ENCODE measurements at places on chromosomes 1 and 21.

DNA sequence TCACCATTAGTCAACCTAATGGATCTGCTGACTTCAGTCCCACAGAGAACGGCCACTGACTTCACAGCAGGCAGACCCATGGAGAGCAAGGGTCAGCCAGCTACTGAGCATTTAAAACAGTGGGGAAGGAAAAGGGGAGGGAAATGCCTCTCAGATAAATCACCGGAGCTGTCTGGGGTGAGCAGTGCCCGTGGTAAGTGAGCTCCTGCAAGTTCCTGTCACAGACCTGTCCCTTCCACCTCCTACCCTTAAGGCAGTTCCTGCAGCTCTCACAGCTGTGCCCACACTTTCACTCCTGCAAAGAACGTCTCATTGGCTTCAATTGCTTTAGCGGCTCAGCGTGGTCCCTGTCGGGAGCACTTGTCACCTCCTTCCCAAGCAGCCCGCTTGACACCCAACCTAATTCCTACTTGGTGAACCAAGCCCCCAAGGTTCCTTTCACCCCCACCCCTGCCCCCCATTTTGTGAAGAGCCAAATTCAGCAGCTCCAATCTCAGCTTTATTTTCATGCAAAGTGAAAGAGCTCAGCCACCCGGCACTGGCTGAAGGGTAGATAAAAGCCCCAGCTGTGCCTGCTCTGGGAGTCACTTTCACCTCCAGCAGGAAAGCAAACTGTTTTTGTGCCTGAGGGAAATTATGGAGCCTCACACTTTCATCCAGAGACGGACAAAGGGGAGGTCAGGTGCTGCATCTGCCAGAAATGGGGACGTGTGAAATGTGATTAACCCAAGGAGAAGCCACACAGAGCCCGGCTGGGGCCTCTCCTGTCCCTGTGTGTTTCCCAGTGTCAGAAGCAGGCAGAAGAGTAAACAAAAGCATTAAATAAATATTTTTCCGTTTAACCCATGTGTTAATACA, 306.2 kb downstream of the TTLL7 start:
- DNase-seq = peak; percentile 12

DNA sequence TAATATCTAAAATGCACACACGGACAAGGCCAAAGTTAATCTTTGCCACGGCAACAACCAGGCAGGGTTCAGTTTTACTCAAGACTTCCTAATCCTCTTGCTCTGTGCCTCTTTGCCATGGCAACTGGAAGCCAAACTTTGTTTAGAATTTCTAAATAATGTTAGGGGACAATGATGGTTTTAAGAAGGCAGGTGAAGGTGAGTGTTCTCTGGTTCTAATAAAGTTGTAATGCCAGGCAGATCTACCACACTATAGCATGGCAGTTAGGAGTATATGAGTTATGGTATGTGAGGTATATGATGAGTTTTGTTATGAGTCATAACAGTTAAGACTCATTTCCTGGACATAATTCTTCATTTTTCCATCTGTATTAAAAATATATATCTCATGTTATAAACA, 2.7 kb downstream of the PTPRC start:
- peak; percentile 55 for DNase-seq

DNA sequence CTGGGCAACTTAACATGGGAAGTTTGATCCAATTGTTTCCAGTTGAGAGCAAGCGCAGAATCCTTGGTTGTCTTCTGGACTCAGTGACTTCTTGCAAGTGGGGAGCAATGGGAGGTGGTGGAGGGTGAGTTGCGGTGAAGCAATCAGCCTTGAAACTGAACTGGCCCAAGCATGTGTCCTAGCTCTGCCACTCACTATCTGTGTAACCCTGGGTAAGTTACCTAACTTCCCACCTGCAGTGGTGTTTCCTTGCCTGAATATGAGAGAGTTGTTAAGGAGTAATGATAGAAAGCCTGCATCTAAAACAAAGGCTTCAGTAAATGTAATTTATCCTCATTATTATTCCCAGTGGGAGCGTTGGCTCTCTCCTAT, 132.5 kb upstream of the NFIA start:
- no peak for DNase-seq

- DNase-seq = no peak
These were observed 124.6 kb downstream of the RASAL2 start for GRCh38 chr1:178218550-178218949.

- no peak for DNase-seq
These were observed 75.4 kb downstream of the ABCA4 start for GRCh38 chr1:94045465-94046056.

DNA sequence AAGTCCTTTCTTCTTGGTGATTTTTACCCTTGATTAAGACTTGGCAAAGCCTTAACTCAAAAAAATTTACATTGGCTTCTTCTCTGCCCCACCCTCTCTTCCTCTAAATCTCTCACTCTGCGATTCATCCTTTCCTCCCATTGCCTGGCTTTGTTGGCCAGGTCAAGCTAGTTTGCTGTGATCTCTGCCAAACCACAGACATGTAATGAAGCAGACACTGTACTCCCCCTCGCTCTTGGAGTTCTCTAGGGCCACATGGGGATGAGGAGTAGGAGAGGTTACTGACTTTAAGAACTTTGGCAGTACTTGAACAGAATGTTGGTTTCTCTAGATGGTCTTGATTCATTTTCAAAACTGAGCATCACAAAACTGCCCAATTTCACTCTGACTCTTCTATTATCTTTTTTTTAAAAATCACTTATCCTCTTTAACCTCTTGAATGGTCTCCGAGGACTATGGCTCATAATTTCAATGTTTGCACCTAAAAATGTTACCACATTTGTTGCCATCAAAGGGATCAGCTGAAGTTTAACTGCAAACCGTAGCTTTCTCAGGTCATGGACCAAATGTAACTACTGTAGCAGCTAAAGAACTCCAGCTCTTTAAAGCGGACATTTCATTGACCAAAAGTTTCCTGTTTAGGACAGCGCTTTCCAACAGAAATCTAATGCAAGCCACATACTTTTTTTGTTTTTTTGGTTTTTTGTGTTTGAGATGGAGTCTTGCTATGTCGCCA, 62.7 kb upstream of the IPO9 start:
- no peak for DNase-seq

DNA sequence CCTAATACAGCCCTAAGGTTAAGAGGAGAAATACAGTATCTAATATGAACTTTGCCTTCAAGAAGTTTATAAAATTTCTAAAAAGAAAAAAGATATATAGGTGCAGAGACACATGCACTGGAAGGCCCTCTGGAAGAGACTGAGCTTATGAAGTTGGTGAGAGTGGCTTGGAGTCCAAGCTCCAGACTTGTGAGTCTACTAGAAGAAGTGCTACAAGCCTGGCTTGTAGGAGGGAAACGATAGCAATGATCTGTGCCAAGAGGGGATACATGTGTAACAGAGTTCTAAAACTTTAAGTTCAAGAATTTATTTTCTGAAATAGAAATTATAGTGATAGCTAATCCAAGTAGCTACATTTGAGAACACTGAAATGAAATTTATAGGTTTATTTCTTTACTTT, 213.0 kb downstream of the PATJ start:
- DNase-seq = no peak

DNA sequence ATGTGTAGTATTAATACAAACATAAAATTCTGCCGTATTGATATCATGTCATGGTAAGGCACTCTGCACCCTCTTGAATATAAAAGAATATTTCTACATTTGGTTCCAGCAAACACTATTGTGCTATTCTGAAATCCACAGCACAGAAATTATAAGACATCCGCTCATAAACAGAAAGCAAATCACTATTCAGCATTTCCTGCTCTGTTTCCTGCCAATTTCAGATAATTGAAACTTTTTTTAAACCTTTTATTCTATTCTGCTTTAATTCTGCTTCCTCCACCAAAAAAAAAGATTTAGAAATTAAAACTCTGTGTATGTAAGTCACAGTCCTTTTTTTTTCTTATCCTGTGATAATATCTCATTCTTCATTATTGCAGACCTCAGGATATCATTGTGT, 39.6 kb upstream of the PLEKHO1 start:
- DNase-seq = peak; percentile 10

DNA sequence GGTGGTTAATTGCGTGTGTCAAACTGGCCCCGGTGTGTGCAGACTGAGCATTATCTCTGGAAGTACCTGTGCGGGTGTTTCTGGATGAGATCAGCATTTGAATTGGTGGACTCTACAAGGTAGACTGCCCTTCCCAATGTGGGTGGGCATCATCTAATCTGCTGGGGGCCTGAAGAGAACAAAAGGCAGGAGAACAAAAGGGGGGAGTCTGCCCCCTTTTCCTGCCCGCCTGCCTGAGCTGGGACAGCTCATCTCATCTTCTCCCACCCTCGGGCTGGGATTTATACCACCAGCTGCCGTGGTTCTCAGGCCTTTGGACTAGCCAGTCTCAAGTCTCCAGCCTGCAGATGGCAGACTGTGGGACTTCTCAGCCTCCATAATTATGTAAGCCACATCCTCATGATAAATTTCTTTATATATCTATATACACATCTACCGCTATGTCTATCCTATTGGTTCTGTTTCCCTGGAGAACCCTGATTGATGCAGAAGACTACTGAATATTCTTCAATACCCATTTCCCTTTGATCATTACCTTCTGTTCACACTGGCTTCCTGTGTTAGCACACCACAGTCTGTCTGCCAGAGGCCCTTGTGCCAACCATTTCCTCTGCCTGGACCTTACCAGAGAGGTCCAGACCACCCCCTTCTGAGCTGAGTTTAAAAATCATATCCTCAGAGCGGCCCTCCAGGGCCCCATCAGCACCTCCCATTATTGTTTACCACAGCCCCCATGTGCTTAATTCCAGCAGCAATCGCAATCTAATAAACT, 25.2 kb downstream of the RCAN1 start:
- no peak for DNase-seq

- no peak for DNase-seq
These were observed 152.2 kb downstream of the SIPA1L2 start for GRCh38 chr1:232477728-232478127.

DNA sequence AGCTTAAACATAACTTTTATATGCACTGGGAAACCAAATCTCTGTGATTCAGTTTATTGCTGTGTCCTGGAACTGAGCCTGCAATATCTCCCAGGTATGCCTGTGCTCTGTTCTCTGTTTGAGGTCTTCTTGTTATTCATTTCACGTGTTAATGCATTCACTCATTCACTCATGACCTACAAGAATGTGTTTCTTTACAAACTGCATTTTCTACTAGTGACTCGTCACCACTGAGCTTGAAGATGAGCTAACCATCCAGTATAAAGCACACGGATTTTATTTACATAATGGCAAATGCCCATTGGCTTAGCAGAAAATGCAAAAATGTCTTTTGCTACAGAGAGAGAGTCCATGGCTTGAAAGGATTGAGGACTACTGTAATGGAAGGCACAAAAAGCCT, 75.0 kb upstream of the DUSP10 start:
- DNase-seq = no peak

GRCh38 chr1:168136709-168137514, at the start of gene GPR161:
TSS of gene GPR161 (minus strand) at chr1:168136930. CDS start at chr1:168104850, 32,080 bp downstream.
- peak; percentile 4 for DNase-seq

GRCh38 chr21:41460578-41461527, 34.8 kb downstream of the MX1 start:
- peak; percentile 56 for DNase-seq

DNA sequence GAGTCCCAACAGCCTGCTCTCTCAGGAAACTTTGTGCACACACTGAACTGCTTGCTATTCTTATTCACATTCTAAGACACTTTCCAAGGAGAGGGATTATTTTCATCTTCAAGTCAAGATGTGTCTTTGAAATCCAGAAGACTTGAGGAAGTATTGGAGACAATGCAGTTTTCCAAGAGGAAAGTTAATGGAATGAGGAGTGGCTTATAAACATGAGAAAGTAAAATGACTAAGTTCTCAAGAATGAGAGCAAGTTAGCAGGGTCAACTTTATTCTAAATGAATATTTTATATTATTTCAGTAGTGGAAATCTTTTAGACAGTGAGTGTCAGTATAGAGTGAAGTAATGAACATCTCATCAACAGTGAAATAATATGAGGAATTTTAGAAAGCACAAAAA, 1239.3 kb downstream of the MRPL39 start:
- no peak for DNase-seq

- no peak for DNase-seq
These were observed 23.0 kb upstream of the DNAJC11 start for GRCh38 chr1:6724517-6725141.

DNA sequence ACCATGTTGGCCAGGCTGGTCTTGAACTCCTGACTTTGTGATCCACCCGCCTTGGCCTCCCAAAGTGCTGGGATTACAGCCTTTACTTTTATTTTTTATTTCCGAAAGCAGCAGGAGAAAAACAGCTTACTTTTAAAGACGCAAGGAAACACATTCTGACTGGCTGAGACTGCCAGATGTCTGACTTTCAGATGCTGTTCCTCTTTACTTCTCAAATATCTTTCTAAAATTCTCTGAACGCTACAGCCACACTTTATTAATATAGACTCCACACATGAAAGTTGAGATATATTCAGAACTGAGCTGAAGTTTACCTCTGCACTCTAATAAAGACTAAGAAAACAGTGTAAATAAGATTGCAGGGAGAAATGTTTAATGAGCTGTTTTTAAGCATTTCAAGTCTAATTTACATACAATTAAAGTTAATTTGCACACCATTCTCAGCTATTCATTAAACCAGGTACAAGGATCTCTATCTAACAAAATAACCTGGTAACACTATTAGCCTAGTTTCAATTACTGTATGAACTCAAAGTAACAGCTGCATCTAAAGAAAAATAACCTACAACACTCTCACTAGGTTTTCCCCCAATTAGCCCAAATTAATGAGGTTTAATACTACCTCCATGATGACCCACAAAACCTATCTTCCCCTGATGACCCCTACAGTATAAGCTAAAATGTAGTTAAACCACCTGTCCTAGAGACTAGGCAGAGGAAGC, 24.9 kb downstream of the WASF2 start:
- no peak for DNase-seq

GRCh38 chr1:50796272-50796671, 163.8 kb downstream of the FAF1 start:
- DNase-seq = no peak

- DNase-seq = no peak
These were observed 40.9 kb upstream of the CAMK1G start for GRCh38 chr1:209542585-209542984.

- no peak for DNase-seq
These were observed 725.1 kb downstream of the BRINP3 start for GRCh38 chr1:189752461-189752995.

DNA sequence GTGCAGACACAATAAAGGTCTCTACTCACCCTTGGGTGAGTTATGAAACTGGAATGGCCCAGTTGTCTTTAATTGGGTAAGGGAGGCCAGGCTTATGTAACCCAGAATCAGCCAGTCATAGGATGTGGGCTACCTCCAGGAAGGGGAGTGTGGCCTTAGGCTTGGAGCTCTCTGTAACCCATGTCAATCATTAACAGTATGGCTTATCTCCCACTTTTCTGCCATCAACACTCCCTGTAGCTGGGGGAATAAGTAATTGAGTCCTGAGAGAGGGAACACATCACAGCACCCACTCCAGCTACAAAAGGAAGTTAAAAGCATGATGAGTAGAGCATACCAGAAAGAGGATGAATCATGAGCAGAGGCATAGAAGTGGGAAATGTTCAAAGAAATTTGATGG, 327.0 kb upstream of the DUSP10 start:
- DNase-seq = no peak

GRCh38 chr1:54359393-54360162, 46.6 kb downstream of the SSBP3 start:
- DNase-seq = no peak

GRCh38 chr1:87880764-87881163, 552.1 kb downstream of the LMO4 start:
- no peak for DNase-seq
